ENCODE measurements at places on chromosomes 1 and 21.

DNA sequence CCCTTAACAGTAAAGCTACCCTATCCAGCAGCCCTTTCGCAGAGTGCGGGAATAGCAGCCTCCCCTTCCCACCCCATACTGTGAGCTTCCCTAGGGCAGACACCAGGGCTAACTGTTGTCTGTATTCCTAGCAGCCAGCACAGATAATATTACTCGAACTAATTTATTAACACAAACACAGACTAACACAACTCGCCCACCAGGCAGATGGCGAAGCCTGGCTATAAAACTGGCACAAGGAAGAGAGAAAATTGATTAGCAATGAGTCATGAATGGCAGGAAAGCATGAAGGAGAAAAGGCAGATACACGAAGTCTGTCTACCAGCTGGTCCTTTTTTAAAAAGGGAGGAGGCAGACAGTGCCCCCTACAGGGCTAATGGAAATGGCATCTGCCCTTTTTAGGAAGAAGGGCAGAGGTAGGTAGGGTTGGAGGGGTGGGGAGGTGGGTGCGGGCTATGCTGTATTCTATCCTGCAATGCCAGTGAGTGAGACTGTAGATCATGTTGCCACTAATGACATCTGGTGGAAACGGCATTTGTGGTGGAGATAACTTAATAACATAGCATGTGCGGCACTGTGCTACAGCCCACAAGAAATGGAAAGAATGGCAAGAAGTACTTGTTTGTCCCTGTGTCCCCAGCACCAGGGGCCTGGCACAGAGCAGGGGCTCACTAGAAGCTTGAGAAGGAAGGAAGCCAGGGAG, 30.6 kb upstream of the CTPS1 start:
- no peaks in the 10 kb centered on the region for H3K36me3 ChIP-seq
- peaks cover 5% of the 10 kb centered on the region for H3K27me3 ChIP-seq
- H3K27ac ChIP-seq = no peak overlapping the region
- peaks cover 35% of the 10 kb centered on the region for H3K4me1 ChIP-seq
- no peak overlapping the region for H3K4me3 ChIP-seq

DNA sequence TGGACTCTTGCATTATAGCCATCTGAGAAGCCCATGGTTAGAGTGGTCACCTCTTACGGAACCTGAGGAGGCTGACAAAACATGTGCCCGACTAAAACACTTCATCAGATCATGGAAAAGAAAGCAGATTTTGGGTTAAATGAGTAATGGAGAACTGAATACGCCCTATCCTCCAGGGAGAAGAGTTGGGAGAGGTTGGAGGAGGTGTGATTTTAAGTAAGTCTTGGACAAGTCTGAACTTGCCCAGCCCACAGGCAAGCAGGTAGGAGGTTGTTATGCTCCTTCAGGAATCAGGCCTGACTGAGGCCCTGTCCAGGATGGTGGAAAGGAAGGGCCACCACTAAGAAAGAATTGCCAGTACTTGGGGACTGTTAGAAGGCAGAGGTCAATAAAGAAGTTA, 255.8 kb downstream of the TGFB2 start:
- H3K4me3 ChIP-seq = no peak overlapping the region
- no peaks in the 10 kb centered on the region for H3K27me3 ChIP-seq
- H3K36me3 ChIP-seq = no peaks in the 10 kb centered on the region
- H3K4me1 ChIP-seq = no peaks in the 10 kb centered on the region
- no peak overlapping the region for H3K27ac ChIP-seq
- ATAC-seq = no peak

GRCh38 chr1:231571904-231572303, 43.4 kb downstream of the TSNAX start:
- no peak overlapping the region for H3K27ac ChIP-seq
- ATAC-seq = peak; percentile 22
- H3K36me3 ChIP-seq = no peaks in the 10 kb centered on the region
- no peaks in the 10 kb centered on the region for H3K4me1 ChIP-seq
- H3K27me3 ChIP-seq = no peaks in the 10 kb centered on the region
- no peak overlapping the region for H3K4me3 ChIP-seq

DNA sequence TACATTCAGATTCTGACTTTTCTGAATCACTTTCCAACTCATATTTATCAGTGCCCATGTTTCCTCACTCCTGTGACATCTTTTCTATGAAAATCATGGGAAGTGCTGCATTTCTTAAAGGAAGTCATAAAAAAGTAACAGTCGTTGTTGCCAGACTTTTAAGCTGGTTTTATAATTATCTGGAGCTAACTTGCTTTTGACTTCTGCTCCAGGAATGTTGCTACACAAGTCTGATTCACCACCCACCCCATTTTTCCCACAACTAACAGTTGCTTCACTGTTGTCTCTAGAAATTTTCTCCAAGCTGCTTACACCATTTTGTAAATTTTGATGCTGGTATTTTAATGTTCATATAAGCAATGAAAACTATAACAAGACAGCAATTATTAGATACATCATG, 12.2 kb downstream of the FCRLB start:
- H3K4me1 ChIP-seq = no peaks in the 10 kb centered on the region
- H3K27me3 ChIP-seq = peaks cover 11% of the 10 kb centered on the region
- no peak overlapping the region for H3K27ac ChIP-seq
- H3K36me3 ChIP-seq = no peaks in the 10 kb centered on the region

GRCh38 chr1:172929006-172929405, 121.7 kb downstream of the TNFSF18 start:
- H3K27me3 ChIP-seq = no peaks in the 10 kb centered on the region
- H3K36me3 ChIP-seq = no peaks in the 10 kb centered on the region
- H3K4me3 ChIP-seq = no peak overlapping the region

DNA sequence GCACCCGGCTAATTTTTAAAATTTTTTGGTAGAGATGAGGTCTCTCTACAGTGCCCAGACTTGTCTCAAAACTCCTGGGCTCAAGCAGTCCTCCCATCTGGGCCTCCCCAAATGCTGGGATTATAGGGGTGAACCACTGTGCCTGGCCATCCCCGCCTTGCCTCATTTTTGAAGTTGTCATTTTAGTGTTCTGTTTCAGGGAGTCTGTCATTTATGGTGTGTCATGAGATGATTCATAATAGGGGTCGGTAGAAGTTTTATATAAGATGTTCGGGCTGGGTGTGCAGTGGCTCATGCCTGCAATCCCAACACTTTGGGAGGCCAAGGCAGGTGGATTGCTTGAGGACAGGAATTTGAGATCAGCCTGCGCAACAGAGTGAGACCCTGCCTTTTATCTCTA, 8.5 kb downstream of the PRCC start:
- no peak overlapping the region for H3K4me3 ChIP-seq
- no peaks in the 10 kb centered on the region for H3K27me3 ChIP-seq

DNA sequence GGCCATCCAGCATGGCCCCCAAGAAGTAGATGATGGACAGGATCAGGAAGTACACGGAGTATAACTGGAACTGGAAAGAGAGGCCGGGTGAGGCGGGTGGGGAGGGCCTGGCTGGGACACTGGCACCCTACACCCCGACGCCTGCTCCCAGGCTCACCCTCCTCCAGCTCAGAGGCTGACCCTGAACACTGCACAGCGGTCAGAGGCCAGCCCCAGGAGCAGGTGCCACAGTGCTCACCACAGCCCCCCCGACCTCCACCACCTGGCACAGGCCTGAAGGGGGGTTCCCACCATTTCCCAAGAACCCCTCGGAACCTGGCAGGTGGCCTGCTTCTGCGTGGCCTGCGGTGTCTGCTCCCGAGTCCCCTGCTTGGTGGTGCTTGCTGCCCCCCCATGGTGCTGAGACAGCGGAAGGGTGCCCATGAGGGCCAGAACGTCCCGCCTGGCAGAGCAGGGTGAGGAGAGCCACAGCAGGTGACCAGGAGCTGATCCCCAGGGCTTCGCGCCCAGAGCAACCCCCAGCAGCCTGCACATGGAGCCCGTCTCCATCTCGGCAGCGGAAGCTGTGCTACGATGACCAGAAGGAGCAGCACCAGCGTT, 26.1 kb downstream of the SLC19A1 start:
- no peak overlapping the region for H3K27ac ChIP-seq
- H3K4me1 ChIP-seq = no peaks in the 10 kb centered on the region
- peaks cover 39% of the 10 kb centered on the region for H3K36me3 ChIP-seq

Measured in gastroesophageal sphincter (tissue), 4 donors.